ENCODE measurements at places on chromosomes 6 and 20.

- no peak for DNase-seq
Observed at GRCh38 chr6:13239530-13240455, 88.5 kb downstream of the TBC1D7 start.

- no peak for DNase-seq
Observed at GRCh38 chr6:34517461-34517881, 38.7 kb downstream of the SPDEF start.

- DNase-seq = no peak
Observed at GRCh38 chr6:35473075-35473849, 5.1 kb downstream of the RPL10A start.

DNA sequence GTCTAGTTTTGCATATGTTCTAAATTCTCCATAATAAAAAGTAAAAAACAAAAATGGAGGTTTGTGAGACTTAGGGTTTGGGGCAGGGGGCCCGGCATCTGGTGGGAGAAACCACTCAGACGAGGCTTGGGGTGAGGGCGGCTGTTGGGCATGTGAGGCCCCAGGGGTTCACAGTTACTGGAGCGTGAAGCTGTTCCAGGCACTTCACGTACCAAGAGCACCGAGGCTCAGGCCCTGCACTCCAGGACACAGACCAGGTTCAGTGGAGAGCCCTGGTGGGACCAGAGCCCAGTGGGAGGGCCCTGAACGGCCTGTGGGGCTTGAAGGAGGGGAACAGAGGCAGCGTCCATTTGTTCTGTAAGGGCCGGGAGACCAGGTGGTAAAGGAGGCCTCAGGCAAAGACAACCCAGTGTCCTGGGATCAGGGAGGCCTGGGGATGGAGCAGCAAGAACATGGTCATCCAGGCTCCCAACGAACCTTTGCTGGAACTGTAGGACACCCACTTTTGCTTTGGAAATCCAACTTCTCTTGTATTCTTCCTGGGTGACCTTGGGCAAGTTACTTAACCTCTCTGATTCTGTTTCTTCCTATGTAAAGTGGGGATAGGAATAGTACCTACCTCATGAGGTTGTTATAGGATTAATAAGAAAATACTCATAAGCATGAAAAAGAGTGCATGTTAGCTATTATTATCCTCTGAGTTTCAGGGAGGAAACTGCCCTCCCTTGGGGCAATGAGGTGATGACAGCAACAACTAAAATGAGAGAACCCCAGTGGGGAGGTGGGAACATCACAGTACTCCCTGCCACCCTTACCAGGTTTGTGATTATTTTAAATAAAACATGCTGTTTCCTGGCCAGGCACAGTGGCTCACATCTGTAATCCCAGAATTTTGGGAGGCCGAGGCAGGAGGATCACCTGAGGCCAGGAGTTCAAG lies 1.1 kb upstream of the FGD2 start:
- no peak for DNase-seq

DNA sequence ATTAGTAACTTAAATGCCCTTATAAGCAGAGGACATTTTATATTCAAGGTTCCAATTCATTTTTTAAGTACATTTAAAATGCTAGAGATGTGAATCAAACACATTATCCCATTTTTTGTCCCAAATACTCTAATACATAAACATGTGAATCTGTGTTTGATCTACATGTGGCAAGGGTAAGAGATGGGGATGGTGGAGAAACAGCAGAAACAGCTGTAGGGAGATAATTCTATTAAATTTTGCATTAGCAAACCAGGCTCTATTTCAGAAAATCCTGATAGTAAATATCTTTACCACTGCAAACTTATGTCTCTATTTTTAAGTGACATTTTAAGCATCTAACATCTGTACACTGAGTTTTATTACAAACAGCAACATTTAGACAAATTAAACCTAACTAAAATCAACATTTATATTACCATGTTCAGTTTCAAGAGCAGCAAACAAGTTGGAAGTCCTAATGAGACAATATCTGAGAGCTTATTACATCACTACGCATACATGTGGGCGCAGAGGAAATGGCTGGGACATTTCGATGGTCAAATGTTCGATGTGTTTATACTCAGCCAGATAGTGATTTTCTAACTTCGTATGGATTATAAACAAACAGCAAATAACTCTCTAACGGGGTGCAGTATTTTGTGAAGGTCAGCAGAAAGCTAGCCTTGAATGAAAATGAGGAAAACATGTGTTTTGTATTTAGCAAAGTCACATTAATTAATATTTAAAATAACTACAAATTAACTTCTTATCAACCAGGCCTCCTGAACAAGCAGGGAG lies 165.1 kb downstream of the GJA1 start:
- DNase-seq = no peak

DNA sequence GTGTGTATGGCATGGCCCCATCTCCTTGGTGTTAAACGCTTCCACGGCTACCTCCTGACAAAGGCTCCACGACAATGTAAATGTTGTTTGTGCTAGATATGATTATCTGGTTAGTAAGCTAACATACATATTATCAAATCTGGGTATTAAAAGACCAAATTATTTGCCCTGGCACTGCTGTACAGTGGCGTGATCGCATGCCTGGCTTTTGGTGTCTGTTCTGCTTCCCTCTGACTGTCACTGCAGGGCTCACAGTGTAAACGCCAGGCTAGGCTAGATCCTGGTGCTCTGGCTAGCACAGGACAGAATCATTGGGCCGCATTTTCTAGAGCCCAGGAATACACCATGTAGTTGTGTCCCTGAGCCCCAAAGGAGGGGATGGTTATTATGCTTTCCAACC lies 38.7 kb downstream of the CD164 start:
- no peak for DNase-seq

DNA sequence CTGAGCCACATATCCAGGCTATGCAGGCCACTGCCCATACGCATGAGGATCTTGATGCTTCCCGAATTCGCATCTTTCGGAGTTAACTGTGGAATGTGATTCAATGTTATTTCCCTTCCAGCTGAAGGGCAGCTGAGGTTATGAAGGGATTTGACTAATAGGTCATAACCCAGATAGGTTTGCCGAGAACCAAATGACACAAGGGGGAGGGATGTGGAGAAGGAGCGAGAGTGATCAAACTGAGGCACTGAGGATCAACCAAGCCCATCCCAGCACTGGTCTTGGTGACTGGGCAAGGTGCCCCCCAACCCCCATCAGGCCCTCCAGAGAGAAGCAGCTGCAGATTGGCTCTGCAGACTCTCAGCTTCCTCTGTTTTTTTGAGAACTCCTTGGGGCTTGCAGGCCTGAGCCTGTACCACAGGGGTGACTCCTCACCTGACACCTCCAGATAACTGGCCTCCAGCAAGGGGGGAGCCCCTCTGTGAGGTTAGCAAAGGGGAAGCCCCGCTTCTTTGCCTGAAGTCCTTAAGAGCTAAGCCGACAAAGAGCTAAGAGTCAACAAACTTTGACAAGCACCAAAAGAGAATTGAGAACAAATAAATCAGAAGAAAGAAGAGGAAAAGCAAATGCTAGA lies 185.9 kb downstream of the PDE7B start:
- no peak for DNase-seq

DNA sequence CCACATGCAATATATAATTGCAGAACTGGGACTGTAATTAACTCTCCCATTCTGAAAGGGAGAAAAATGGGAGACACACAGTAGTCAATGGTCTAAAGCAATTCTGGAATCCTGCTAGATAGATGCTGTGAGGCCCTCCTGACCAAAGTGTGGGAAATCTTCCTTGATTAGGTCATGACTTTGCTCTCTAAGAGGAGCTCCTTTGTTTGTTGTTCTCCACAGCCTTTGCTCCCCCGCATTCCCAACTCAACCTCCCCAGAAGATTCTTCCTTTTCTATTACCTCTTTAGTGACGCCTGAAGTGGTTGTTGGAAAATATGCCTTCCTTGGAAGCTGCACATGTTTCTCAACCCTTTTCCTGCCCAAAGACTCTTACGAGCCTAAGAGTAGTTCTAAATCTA lies 28.8 kb upstream of the LIN28B start:
- DNase-seq = no peak

DNA sequence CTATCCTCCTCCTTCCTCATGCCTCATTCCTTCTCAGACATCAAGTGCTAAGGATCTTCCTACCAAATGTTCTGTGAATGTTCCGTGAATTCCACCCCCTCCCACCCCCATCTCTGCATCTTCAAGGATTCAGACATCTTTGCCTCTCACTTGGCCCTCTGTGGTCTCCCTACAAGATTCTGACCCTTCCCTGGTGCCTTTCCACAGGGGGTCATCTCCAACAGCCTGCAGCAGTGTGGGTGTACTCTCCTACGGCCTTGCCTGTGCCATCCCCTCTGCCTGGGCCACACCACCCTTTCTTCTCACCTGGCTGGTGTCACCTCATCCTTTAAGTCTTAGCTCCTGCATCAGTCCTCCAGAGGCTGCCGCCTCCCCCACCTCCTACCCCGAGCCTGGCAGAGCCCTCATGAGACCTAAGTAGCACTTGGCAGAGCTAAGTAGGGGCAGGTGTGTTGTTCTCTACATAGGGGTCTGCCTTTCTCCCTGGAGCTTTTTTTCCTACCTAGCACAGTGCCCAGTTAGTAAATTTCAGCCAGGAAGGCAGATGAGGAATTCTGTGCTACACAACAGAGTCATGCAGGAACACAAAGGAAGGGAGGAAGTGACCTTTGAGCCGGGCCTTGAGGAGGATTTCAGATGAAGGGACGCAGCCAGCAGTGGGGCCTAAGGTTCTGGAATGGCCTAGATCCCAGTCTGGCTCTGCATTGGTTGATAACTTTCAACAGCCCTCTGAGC lies 43.1 kb downstream of the TM9SF4 start:
- no peak for DNase-seq

- no peak for DNase-seq
Observed at GRCh38 chr20:4919047-4919704, 82.1 kb downstream of the SLC23A2 start.

DNA sequence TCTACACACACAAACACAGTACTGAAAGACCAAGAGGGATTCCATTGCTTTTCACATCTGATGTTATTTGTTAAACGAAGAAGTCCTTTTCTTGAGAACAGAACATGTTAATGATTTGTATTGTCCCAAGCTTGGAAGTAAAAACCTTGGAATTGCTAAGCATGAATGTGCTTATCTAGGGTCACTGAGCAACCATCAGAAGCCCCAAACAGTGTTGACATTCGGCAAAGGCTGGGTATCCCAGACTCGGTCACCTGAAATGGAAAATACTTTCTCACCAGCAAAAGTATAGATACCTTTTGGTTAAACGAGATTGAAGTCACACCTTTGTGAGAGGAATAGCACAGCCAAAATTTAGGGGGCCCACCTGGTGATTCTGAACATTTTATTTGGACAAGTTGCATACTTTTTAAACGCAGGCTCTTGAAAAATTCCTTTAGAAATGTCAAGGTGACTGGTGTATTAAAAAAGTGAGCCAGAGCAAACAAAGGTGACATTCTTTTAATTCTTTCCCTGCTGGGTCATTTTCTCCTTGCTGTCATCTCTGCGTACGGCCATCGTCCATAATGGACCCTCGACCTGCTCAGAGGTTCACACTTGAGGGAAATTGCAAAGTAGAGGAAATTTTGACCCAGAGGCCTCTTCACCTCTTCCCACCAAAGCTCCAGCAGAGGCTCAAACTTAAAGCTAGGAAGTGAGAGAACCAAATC lies 95.8 kb upstream of the FOXA2 start:
- no peak for DNase-seq

DNA sequence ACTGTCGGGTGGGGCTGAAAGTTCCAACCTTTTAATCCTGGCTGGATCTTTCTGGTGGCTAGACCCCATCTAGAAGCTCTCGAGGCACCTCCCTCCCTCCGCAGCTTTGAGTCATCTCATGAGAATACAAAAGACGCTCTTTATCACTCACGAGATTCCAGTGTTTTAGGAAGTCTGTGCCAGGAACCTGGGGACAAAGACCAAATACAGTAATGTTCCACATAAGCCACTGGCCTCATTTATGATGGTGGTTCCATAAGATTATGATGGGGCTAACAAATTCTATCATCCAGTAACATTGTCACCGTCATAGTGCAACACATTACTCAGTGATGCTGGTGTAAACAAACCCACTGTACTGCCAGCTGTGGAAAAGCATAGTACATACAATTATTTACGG lies 48.7 kb downstream of the NCOA7 start:
- no peak for DNase-seq

DNA sequence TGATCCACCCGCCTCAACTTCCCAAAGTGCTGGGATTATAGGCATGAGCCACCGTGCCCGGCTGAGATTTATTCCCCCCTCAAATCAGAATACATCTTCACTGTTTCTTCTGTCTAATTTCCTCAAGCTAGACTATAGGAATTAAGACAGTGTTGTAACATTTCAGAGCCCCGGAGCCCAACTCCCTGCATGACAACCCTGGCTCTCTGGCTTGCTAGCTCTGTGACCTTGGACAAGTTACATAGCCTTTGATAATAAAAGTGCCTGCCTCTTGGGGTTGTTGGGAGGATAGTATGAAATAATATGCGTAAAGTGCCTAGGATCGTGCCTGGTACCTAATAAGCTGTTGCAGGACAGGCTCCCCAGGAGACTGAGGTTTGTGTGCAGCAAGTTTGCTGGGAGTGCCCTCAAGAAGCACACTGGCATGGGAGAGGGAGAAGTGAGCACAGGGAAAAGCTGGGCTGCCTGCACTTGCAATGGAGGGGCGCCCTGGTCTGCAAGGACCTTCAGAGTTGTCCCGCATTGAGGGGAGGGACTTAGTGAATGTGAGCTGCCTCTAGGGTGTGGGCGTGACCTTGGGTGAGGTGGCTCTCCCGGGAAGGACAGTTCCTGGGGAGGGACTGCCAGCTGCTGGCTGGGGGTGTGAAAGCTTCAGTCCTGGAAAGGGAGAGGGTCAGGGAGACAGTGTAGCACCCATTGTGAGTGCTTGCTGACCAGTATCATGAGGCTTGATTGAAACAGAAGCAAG lies 43.4 kb downstream of the TAF8 start:
- no peak for DNase-seq
